Stimulated activated CD4-positive, alpha-beta T cell treated with anti-CD3 and anti-CD28 coated beads, Interleukin-15, amount 100 ng/mL, for 1 hour (primary cell): ENCODE measurements at places on chromosomes 11 and 22.
A peak's percentile ranks its signal among the peaks of the same experiment; 100 is the strongest.

DNA sequence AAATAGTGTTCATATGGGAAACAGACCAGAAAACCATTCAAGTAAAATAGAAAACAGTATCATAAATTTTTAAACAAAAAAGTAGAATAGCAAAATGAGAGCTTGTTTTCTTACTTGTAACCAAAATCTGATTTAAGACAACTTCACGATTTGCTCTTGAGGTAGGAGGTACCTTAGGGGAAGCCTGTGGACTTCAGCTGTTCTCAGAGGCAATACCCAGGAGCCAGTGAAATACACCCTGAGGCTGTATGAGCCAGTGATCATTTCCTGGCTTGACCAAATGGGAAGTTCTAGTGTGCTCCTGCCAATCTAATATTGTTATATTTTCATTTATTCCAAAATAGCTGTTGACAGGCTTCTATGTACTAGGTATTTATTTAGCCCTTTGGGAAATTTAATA, 104.8 kb downstream of the ARHGAP42 start:
- DNase-seq = no peak

DNA sequence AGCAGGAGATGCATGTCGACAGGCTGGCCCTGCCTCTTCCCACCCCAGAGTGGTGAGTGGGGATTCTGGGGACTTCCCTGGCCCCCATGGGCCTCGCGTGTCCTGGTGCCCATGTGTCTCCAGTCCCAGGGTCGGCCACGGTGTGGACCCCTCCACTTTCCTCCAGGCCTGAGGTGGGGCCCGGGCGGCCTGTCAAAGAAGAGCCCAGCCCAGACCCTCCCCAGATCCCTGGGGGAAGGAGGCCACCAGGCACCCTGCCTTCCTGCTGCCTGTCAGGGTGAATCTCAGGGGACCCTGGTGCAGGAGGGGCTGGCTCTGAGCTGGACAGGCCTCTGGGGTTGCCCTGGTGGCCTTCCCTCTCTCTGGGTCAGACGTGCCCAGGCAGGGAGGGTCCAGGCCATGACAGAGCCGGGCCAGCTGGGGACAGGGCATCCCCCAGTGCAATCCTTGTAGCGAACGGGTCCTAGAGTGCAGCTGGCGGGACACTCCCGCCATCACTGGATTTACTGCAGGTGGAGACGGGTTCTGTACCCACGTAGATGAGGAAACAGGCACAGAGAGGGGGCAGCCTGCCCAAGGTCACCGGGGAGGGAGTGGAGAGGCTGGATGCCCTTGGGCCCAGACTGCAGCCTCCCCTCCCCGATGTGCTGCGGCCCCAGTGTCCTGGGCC, 13.5 kb upstream of the MUC6 start:
- DNase-seq = no peak

DNA sequence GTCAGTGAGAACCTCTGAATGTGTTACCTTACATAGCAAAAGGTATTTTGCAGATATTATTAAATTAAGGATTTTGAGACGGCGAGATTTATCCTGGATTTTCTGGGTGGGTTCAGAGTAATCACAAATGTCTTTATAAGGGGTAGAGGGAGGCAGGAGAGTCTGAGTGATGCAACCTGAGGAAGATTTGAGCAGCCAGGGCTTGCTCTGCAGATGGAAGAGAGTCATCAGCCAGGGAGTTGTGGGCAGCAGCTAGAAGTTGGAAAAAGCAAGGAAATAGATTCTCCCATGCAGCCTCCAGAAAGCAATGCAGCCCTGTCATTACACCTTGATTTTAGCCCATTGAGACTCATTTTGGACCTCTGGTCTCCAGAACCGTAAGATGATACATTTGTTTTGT, 4.1 kb upstream of the WDR74 start:
- DNase-seq = no peak

GRCh38 chr11:67118181-67118766, 789 bp upstream of the KDM2A start:
- DNase-seq = peak; percentile 37

GRCh38 chr11:42967653-42968052, 344.1 kb upstream of the API5 start:
- DNase-seq = no peak

- no peak for DNase-seq
Observed at GRCh38 chr11:109769858-109770257, 323.3 kb upstream of the ZC3H12C start.

- DNase-seq = no peak
Observed at GRCh38 chr11:34707462-34707840, 86.6 kb downstream of the EHF start.

- no peak for DNase-seq
Observed at GRCh38 chr11:74731301-74732094, at the start of gene CHRDL2. Gene CHRDL2 (minus strand): TSS chr11:74731426. CDS start chr11:74730888, 538 bp downstream.

DNA sequence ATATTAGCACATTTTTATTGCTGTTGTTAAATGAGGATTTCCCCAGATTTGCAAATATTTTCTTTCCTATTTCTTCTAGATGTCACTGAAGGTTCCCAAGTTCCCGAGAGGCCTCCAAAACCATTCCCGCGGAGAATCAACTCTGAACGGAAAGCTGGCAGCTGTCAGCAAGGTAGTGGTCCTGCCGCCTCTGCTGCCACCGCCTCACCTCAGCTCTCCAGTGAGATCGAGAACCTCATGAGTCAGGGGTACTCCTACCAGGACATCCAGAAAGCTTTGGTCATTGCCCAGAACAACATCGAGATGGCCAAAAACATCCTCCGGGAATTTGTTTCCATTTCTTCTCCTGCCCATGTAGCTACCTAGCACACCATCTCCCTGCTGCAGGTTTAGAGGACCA, 17.5 kb downstream of the MCAM start:
- no peak for DNase-seq

- DNase-seq = no peak
Observed at GRCh38 chr22:37163096-37163489, 13.4 kb upstream of the IL2RB start.

- DNase-seq = no peak
Observed at GRCh38 chr22:19822301-19823117, 32.2 kb downstream of the GNB1L start.

DNA sequence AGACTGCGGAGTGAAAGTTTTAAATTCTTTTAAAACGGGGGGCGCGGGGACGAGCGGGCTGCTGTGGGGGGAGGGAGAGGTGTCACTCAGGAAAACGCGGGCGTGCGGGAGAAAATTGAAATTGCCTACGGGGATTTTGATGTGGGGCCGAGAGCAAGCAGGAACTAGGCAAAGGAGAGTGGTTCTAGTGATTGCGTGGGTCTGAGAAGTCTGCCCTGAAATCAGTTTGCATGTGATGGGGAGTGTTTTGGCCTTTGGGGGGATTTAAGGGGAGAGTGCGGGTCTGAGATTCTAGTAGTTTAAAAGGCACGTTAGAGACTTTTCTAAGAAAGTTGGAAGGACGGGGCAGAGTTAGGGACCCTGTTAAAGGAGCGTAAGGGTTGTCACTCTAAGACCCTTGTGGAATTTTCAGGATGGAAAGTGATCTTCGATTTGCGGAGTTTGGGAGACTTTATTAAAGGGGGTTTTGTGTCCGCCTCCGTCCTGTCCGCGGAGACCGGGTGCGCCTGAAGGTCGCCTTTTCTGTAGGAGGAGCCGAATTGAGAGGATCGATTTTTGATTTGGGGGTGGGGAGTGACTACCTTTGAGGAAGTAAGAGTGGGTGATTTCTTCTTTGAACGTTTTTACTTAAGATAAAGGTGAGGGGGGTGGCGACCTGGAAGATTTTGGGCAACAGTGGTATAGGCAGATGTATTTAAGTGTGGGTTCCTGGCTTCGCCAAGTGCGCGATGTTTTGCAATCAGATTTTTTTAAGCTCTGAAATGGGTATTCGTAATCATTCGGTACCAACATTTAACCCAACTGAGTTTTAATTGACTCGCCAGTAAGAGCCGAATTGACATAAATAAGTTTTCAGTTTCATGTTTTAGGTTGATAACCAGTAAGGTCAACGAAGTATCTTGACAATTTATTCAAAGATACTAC, 1.1 kb downstream of the EED start:
- no peak for DNase-seq

DNA sequence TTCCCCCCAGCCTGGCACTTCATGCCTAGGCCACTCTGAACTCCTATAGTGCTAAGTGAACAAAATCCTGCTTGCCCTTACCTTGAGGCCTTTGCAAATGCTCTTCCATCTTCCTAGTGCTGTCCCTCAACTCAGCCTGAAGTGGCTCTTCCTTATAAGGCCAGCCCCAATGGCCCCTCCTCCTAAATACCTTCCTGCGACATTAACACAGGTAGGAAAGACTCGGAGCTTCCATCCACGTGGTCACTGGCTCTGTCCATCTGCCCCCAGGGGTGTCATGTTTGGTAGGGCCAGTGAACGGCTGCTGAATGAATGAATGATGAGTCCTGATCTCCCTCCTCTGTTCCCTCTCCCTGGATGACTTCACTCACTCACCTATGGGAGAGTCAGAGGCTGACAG, 4.2 kb downstream of the PDE2A start:
- DNase-seq = no peak

GRCh38 chr22:43288807-43289420, 54.3 kb downstream of the SCUBE1 start:
- no peak for DNase-seq

- DNase-seq = no peak
Observed at GRCh38 chr11:66231561-66231960, 36.9 kb upstream of the RAB1B start.

DNA sequence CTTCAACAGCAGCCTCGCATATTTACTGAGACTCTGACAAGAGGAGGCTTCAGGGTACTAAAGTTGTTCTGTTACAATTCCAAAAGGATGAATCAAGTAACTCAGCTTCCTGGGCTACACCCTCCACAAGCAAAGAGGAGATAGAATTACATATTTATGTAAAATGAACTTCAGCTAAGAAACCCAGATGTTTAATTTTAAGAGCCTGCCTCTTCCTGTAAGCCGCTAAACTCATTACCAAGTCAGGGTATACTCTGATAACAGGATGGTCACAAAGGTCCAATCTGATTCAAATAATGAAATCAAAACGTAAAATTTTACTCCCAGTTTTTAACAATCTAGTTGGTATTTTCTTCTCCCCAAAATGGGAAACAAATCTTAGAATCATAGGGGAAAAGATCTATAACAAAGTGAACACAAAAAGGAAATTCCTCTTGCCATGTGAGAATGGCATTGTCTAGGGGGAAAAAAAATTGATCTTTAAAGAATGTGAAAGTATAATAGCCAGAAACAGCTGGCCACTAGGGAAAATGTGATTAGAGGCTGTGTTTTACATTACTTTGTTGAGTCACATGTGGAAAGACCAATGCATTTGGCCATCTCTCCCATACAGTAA, 30.9 kb downstream of the CHEK2 start:
- no peak for DNase-seq

GRCh38 chr22:29011240-29012100, 50.2 kb downstream of the C22orf31 start:
- no peak for DNase-seq

GRCh38 chr11:61068581-61068980, 33.7 kb upstream of the CD5 start:
- DNase-seq = no peak

- no peak for DNase-seq
Observed at GRCh38 chr11:91904792-91905785, 319.5 kb upstream of the FAT3 start.

- no peak for DNase-seq
Observed at GRCh38 chr22:39959640-39960447, at the start of gene TMA7B. Gene TMA7B (plus strand): TSS chr22:39960397. CDS start chr22:39964375, 3,978 bp downstream.

- DNase-seq = peak; percentile 8
Observed at GRCh38 chr11:8593935-8594909, at the start of gene STK33. Gene STK33 (minus strand): TSS chr11:8594228. CDS start chr11:8474905, 119,323 bp downstream.

DNA sequence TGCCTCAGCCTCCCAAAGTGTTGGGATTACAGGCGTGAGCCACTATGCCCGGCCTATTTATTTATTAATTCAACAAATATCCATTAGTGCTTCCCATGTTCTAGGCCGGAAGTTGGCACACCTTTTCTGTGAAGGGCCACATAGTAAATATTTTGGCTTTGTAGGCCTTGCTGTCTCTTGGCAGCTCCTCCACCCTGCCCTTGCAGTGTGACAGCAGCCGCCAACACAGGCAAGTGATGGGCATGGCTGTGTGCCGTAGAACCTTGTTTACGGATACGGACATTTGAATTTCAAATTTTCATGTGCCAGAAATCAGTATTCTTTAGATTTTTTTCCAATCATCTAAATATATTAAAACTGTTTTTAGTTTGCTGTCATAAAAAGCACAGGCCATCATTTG, 139.5 kb downstream of the WNT7B start:
- DNase-seq = no peak

GRCh38 chr11:118757876-118758399, 33.0 kb downstream of the DDX6 start:
- no peak for DNase-seq

GRCh38 chr11:65551572-65552387, 6.4 kb downstream of the LTBP3 start:
- DNase-seq = no peak

GRCh38 chr11:35618497-35619115, 346 bp downstream of the FJX1 start:
- peak; percentile 21 for DNase-seq

DNA sequence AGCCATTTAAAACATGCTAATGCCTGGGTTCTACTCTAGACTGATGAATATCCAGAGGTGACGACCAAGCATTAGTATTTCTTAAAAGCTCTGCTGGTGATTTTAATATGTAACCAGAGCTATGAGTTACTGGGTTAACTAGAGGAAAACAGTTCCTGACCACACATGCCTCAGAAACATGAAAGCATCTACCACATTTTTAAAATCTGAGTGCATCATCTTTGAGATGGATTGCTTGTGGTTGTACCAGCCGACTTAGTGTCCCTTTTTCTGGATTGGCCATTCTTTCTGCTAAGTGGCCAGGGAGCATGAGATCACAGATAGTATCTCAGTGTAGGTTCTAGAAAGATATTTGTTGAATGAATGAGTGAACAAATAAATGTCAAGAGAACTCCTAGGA, 152.4 kb downstream of the NTM start:
- DNase-seq = no peak

DNA sequence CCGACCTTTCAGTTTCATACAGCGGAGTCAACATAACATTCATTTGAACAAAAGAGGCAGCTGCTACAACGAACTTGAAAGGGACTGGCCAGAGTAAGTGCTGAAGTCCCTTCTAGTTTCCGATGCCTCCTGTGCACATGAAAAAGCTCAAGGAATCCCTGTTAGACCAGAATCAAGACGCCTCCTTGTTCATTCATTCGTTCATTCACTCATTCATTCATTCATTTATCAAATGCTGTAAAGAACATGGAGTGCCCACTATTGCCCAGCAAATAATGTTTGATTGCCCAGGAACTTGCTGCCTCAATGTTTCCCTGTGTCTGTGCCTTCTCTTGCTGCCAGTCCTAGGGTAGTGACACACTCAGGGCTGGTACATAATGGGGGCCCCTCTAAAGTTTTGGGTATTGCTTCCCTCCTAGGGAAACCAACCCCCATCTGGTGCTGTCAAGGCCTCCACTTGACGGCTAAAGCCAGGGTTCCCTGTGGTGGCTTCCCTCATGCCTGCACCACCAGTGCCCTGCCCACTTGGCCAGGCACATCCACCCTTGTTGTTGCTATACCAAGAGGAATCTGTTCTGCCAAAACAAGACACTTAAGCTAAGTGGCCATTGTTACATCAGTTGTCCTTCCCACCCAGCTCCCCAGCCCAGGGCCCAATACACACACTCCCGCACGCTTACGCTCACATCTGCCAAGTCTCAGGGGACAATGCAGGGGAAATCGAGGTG, 3.8 kb downstream of the TMPRSS13 start:
- DNase-seq = no peak

- DNase-seq = no peak
Observed at GRCh38 chr11:17983569-17983968, 29.3 kb downstream of the SERGEF start.
